ENCODE measurements at places on chromosomes 11 and 22. TPM values are rescaled to one million over a fixed set of nuclear protein-coding genes. Genes with fewer than 3 reads are reported as not detected.
A peak's percentile ranks its signal among the peaks of the same experiment; 100 is the strongest.

DNA sequence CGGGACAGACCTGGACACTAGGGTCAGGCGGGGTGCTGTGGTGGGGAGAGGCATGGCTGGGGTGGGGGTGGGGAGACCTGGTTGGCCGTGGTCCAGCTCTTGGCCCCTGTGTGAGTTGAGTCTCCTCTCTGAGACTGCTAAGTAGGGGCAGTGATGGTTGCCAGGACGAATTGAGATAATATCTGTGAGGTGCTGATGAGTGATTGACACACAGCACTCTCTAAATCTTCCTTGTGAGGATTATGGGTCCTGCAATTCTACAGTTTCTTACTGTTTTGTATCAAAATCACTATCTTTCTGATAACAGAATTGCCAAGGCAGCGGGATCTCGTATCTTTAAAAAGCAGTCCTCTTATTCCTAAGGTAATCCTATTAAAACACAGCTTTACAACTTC is 3.9 kb downstream of the FADD start:
- H3K4me1 ChIP-seq: peaks cover 24% of the 10 kb centered on the region
- H3K36me3 ChIP-seq: peaks cover 19% of the 10 kb centered on the region
- DNase-seq: no peak

GRCh38 chr11:96963375-96963774 is 573.6 kb downstream of the JRKL start:
- H3K27ac ChIP-seq: no peak overlapping the region
- no peak overlapping the region for H3K4me3 ChIP-seq
- H3K36me3 ChIP-seq: no peaks in the 10 kb centered on the region
- DNase-seq: no peak
- H3K27me3 ChIP-seq: no peaks in the 10 kb centered on the region
- H3K4me1 ChIP-seq: no peaks in the 10 kb centered on the region

DNA sequence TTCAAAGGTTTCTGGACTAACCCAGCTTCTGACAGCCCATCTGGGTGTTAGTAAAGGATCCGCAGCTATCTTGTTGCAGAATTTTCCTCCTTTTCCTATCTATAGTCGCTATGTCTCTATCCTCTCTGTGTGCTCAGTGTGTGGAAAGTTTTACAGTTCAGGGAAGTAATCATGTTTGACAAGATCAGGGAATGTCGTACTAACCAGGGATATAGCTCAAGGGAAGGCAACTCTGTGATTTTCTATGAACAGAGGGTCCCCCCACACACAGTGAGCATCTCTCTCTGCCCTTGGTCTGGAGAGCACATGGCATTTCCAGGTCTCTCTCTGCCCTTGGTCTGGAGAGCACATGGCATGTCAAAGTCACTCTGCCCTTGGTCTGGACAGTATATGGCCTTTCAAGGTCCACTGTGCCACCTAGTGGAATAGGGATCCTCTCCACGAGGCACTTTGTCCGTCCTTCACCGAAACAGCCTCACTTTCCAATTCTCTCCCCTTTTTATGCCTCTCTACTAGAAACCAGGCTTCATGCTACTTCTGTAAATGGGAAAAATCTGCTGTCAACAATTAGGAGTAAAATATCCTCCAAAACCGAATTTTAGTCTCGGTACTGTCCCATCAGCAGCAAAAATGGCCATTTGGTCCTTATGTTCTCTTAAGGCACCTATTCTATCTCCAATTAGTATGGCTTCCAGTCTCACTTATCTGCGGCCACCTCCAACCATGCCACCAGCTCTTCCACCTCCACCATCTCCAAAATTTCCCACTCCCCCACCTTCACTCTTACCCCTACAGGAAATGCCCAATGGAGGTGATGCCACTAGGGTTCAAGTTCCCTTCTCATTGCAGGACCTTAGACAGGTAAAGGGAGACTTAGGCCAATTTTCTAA is 88.7 kb downstream of the IGLL5 start:
- no peak overlapping the region for H3K27ac ChIP-seq
- H3K4me1 ChIP-seq: no peaks in the 10 kb centered on the region
- DNase-seq: no peak
- no peaks in the 10 kb centered on the region for H3K27me3 ChIP-seq
- no peaks in the 10 kb centered on the region for H3K36me3 ChIP-seq

Gene NXPE1
- total RNA-seq: not detected

GRCh38 chr11:44957776-44958564 is 7.3 kb upstream of the TP53I11 start:
- no peaks in the 10 kb centered on the region for H3K36me3 ChIP-seq
- H3K27me3 ChIP-seq: peaks cover 7% of the 10 kb centered on the region
- no peak overlapping the region for H3K27ac ChIP-seq
- no peaks in the 10 kb centered on the region for H3K4me1 ChIP-seq
- H3K4me3 ChIP-seq: no peak overlapping the region
- DNase-seq: no peak

GRCh38 chr22:37564111-37564711 is 3.9 kb downstream of the CDC42EP1 start:
- peaks cover 72% of the 10 kb centered on the region for H3K4me1 ChIP-seq
- no peak for DNase-seq
- H3K27ac ChIP-seq: peak overlapping the region; percentile 99

DNA sequence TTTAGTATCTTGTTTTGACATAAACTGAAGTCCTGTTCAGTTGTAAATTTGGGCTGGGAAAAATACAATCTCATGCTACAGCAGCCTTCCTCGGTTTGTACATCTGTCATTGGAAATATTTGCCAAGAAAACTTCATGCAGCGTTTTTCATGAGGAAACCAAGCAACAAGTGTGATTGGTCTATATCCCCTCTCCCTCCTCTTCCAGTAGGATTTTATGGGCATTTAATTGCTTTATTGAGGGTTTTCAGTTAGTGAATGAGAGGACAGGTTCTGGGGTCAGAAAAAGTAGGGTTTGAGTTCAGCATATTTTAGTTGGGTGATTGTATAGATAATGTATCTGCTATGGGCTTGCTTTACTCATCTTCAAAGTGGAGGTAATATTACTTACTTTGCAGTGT is 90.1 kb upstream of the RAG2 start:
- DNase-seq: no peak
- H3K4me1 ChIP-seq: no peaks in the 10 kb centered on the region
- H3K27ac ChIP-seq: no peak overlapping the region
